ENCODE measurements at places on chromosomes 3 and 15.

DNA sequence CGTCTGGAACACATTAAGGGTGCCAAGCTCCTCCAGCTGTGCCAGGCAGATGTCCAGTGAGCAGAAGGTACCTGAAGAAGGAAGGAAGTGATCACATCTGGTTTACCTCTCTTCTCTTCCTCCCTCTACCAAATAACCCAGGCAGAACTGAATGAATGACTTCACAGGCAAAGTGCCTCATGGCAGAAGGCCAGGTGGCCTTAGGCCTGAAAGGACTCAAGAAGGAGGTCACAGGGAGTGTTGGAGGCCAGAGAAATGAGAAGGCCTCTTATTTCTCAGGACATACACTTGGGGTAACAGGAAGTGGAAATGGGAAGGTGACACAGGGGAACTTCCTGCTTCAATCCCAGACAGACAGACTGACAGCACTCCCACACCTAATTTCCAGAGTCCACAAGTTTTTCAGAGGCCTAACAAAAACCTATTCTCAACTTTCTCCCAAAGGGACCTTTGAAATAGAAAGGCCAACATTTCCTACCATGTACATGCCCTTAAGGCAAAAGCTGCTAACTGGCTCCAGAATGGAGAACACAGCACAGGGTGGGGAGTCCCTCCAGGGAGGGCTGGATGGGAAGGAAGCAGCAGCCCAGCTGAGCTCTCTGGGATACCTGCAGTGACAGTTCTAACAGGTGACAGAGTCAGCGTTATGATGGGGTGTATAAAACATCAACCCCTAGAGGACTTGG, 17.6 kb upstream of the SIN3A start:
- peak; percentile 26 for DNase-seq

DNA sequence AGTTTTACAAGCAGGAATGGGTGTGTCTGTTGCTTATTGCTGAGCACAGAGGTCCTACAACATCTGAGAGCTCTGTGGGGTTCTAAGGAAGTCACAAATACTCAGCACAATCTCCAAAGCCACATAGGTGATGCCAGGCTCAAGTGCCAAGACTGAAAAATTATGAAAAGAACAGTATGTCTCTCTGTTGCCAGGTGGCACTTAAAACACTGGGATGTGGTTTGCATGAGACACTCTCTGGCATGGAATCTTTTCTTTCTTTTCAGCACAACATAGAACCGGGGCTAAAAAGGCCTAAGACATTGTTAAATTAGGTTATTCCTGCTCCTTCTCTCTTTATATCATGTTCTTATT, 127.3 kb upstream of the PRICKLE2 start:
- no peak for DNase-seq

DNA sequence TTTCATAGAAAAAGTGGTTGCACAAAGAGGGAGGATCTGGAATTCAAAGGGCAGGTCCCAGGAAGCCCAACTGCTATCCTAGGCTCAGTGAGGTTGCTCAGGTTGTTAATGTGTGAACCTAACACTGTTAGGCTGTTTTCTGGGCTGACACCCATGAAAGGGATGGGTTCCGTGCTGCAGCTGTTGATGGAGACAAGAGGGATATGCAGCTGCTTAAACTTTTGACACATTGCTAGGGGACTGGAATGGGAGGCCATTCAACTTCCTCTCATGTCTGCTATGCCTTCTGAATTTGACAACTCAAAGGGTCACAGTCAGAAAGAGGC, 198.0 kb upstream of the NR2E3 start:
- no peak for DNase-seq

DNA sequence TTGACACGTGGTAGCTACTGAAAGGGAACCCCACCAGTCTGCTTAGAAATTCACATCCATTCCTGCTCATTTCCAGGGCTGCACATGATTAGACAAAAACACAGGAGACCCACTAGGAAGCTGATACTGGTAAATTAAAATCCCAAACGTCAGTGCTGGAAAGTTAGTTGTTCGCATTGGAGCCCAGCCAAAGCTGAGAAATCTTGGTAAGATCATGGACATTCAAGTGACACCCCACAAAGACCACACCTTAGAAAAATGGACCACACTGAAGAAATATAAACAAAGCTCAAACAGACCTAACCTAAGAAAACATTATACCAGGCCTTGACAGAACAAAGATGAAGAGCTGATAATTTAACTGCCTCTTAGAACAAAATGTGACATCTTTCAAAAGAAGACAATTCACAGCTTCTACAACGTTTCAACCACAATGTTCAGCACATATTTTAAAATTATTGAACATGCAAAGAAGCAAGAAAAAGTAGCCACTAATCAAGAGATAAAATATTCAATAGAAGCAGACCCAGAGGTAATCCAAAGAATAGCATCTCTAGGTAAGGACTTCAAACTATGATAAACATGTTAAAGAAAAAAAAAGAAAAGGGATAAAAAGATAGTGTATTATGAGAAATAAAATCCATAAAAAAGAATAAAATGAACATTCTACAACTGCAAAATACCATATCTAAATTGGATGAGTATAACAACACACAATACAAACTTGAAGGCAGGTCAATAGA, 20.4 kb downstream of the RAD18 start:
- DNase-seq, result no peak

DNA sequence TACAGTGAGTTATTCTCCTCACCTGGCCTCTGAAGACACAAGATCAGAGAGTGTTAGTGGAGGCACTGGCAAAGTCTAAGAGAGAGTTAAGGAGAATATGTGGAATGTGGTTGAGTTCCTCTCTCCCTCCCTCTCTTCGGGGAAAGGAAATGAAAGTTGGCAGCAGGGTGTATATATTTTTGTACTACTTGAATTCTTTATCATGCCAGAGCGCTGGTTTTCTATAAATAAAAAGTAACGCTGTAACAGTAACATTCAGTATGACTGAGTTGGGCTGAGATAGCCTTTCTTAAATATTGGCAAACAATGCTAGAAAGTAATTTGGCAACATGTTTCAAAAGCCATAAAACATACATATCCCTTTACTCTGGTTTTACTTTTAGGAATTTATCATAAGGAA, 77.5 kb upstream of the TNFAIP8L3 start:
- DNase-seq, result no peak

- no peak for DNase-seq
These were observed 246.4 kb downstream of the SLC9A9 start for GRCh38 chr3:143601723-143602484.

GRCh38 chr15:96087180-96087884, 243.2 kb upstream of the NR2F2 start:
- DNase-seq, result no peak

- DNase-seq, result no peak
These were observed 3.3 kb downstream of the PPP4R2 start for GRCh38 chr3:72999951-73000350.

GRCh38 chr3:71225951-71226564, 357.5 kb downstream of the FOXP1 start:
- no peak for DNase-seq

- DNase-seq, result no peak
These were observed 12.5 kb downstream of the SLC35G2 start for GRCh38 chr3:136831461-136831860.

DNA sequence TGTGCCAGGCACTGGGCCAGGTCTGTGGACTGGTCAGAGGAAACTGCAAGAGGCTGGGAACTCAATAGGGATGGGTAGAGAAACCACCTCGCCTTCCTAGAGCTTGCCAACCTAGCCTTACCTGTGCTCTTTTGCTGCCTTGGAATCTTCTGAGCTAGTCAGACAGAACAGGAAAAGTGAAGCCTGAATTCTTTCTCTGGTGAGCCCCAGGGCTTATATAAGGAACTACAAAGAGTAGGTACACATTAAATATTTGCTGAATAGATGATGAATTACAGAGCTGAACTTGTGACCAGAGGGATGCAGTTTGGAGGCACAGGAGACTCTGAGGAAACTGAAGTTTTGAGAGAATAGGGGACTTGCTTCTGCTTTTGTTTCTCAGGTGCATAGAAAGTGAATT, 15.6 kb upstream of the FBXW12 start:
- DNase-seq, result no peak

- DNase-seq, result no peak
These were observed 191.0 kb downstream of the NLGN1 start for GRCh38 chr3:173588556-173588955.

DNA sequence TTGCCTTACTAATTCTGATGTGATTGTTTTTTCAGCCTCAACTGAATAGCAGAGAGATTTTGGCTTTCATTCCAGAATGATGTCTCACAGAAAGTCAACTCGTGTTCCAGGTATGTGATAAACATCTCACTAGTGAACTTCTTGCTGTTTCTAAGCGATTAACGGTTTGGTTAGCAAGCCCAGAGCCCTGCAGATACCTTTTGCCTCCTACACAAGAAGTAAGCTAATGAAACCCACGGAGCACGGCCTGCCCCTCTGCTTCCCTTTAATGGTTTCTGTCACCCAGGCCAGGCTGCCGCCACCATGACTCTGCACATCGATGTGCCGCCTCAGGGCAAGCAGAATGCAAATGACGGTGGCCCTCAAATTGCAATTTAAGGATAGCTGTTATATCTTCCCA, 155.9 kb upstream of the ICE2 start:
- DNase-seq, result peak; percentile 34

- no peak for DNase-seq
These were observed 152.8 kb upstream of the TBL1XR1 start for GRCh38 chr3:177350121-177350520.

DNA sequence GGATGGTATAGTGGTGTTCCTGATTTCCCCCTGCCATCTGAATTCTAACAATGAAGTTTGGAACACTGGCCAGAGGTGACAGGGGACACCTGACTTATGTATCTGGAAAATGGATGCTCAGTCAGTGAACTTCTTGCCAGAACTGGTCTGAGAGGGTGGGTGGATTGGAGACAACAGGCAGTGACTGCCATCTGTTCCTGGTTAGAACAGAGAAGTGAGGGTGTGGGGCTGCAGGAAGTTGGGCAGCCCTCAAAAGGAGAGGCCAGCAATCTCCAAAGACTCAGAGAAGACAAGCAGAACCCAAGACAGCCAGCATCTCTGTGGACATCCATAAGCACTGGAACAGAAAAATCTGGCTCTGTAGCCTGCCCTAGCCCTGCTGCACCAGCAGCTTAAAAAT, 50.5 kb downstream of the ANP32A start:
- DNase-seq, result no peak

DNA sequence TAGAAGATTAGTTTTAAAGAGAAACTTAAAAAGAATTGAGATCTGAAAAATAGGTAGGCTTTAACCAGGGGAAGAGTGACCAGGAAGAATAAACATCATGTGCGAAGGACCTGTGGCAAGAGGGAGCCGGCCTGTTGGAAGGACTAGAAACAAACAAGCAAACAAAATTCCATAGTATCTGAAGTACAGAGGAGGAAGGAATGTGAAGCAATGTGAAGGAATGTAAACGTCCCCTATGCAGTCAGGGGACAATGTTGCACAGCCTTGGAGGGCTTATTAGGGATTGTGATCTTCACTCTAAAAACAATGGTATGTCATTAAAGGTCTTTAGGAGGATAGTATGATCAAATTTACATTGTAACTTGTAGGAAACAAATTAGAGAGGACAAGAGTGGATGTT, 84.4 kb upstream of the PLCL2 start:
- DNase-seq, result no peak

GRCh38 chr3:158918008-158918407, 116.2 kb downstream of the MFSD1 start:
- DNase-seq, result peak; percentile 54

DNA sequence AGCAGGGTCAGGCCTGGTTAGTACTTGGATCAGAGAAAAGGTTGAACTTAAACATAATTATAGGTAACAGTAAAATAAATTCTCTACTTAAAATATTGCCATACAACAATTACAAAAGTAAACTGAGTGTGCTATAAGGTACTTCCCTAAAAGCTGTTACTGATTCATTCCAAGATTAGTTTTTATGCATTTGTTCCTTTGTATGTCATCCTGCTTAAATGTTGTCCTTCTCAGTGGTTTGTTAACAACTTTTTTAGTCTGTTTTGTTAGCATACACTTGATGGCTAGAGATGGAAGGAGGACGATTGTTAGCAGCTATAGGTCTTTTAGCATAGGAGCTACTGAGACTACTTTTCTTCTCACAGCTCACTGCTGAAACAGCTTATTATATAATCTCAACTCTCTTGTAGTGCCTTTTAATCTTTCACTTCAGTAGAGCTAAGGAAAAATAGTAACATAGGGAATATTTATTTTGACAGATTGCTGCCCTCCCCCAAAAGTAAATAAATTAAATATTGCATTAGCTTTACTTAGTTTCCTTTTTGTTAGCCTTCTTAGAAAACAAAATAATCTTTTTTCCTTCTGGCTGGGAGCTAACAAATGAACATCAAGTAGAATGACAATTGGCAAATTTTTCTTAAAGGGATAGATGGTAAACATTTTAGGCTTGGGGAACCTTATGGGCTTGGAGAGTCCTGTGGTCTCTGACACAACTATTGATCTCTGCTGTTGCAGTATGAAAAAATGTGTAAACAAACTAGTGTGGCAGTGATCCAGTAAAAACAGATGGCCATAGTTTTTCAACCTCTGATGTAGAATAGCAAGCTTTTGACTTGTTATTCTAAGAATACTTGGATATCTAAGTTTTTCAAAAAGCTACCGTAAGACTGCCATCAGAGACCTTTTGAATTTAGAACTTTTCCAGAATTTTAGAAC, 39.5 kb downstream of the USP8 start:
- no peak for DNase-seq

- DNase-seq, result no peak
These were observed 58.8 kb downstream of the KAT2B start for GRCh38 chr3:20099060-20099459.

DNA sequence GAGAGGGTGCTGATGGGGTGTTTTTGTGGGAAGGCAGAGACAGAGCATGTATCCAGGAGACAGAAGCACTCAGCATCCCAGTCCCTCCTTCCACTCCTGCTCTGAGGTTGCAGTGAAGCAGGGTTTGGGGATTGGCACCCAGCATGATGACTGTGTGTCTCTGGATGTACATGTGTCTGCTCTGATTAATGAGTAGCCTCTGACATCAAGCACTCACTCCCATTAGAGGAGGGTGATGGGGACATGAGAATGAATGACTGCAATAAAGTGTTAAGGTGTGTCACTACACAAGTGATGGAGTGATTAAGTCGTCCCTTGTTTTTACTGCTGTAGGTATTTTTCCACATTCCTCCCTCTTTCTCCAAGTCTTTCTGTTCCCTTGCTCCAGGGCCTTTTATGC, 9.6 kb upstream of the MYZAP start:
- DNase-seq, result no peak

DNA sequence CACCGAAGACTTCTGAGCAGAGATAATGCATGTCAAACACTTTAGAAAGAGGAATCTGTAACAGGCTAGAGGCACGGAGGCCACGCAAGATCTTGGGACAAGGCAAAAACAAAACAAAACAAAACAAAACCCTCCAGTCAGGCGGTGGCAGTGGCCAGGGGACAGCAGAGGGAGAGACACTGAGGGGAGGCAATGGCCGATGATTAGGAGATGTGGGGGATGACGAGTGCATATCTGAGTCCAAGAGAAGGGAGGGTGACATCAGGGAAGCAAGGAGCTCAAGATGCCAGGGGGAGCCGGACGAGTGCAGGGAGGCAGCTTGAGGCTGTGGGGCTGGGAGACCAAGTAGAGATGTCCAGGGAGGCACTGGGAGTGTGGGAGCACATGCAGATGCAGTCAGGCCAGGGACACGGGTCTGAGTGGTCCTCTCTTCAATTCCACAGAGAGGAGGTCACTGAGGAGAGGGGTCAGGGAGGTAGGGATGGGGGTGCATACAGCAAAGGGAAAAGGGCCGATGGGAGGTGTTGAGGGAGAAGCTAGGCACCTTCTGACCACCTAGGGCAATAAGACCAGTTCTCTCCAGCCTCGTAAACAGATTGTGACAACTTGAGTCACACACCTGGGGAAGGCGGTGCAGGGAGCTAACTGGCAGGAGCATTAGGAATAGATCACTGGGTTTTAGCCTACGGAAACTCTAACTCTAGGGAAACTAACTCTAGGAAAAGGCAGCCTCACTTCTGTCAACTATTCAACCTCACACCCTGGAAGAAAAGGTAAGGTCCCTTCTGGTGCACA, 29.6 kb downstream of the SLCO2A1 start:
- DNase-seq, result no peak
